ENCODE measurements at places on chromosomes 7 and 10. TPM values are rescaled to one million over a fixed set of nuclear protein-coding genes. Genes with fewer than 3 reads are reported as not detected.

- DNase-seq: no peak
These were observed 70.8 kb downstream of the CLIP2 start for GRCh38 chr7:74360008-74360407.

MRLN gene
- total RNA-seq: not detected

DNA sequence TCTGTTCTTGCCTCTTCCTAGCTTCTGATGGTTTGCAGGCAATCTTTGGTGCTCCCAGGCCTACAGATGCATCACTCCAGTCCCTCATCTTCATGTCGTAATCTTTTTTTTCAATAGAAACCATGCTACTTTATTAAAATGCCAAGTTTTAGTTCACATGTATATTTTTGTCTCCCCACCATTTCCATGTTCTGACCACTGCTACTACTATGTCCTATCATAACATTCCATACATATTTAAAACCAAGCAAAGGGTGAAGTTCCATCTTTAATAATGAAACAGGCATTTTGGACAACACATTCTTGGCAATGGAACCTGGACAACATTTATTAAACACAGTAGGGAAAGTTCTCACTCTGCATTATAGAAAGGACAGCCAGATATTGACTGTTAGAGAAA lies 58.8 kb downstream of the ZNF518A start:
- no peak for DNase-seq

MOGAT3 gene
- total RNA-seq: not detected

GRCh38 chr10:50740293-50740648 lies 535 bp downstream of the ASAH2B start:
- peak; percentile 6 for DNase-seq

GRCh38 chr7:134777470-134777869 lies 2.0 kb upstream of the CALD1 start:
- DNase-seq: no peak

DNA sequence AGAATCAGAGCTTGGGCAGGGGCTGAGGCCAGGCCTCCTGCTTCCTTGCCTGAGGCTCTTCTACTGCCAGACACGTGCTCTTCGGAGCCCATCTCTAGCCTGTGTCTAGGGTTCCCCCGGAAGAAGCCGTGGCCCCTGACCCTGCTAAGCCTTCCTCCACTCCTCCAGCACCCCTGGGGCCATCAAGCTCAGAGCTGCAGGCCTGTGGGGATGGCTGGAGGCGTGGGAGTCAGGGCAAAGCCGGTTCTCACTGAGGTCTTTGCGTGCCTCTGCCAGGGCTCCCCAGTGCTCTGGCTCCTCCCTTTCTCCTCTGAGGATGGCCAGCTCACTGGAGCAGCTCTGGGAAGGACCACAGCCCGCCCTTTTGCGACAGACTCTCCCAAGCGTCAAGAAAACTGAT lies 34.4 kb downstream of the GHRHR start:
- no peak for DNase-seq

DNA sequence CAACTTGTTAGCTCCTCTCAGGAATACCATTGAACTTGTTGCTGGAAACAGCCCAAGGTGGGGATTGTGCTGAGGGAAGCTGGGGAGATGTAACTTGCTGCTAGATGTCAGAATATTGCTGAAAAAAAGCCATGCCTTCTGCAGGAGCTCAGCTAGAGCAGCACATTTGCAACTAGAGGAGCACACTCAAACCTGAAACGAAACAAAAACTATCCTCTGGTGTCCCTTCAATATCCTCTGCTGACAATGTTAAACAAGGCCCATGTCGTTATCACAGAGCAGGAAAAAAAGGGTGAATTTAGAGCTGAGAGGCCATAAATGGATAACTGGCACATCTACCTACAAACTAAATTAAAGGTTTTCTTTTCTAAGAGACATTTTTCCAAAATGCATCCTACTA lies 53.7 kb upstream of the MACC1 start:
- DNase-seq: no peak

- DNase-seq: no peak
These were observed 3.7 kb upstream of the PRKAR1B start for GRCh38 chr7:730501-731439.

DNA sequence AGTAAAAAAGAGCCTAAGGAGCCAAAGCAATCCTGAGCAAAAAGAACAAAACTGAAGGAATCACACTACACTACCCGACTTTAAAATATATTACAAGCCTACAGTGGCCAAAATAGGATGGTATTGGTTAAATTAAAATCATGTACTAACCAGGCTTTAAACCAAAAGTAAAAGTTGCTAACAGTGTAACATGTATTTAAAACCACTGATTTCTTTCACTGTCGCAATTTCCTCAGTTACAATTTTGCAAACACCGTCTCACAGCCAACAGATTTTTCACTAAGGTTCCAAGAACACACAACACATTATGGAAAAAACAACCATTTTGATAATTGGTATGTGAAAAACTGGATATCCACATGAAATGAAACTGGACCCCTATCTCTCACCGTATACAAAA lies 74.0 kb downstream of the JMJD1C start:
- DNase-seq: no peak

DNA sequence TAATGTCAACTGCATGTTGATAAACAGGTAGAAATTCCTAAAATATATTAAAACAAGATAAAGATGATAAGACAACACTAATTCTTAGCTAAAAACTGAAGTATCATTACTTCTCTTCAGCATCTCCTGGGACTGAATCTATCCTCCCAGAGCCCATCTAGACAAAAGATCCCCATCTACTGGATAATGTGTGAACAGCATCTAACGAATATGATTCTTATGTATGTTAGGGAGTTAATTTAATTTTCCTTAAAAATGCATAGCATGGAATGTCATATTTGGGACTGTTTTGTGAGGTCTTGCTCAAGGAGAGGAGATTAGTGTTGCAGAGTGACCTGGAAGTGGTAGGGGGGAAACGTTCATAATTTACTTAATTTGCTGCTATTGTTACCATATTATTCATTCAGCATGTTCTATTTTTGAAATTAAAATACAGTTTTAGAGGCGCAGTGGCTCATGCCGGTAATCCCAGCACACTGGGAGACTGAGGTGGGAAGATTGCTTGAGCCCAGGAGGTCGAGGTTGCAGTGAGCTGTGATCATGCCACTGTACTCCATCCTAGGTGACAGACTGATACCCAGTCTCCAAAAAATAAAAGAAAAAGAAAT lies 305.1 kb upstream of the CSTF2T start:
- peak; percentile 63 for DNase-seq

- DNase-seq: no peak
These were observed 157.2 kb downstream of the WNT2 start for GRCh38 chr7:117165656-117166055.

DNA sequence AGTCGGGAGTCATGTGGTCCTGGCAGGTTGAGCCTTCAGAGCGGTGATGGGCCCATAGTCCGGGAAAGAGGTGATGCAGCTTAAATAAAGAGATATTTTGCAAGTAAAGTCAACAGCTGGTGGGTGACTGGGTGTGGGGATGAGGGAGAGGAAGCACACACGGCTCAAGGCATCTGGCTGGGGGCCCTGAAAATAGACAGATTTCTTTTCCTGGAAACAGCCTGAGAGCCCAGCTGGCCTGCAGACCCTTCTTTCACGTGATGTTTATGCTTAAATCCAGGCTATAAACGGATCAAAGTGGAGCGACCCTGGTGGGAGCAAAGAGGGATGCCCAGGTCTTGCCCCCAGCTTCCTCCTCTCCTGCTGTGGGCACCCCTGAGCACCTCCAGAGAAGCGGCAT lies 149.1 kb downstream of the TEX36 start:
- no peak for DNase-seq

DNA sequence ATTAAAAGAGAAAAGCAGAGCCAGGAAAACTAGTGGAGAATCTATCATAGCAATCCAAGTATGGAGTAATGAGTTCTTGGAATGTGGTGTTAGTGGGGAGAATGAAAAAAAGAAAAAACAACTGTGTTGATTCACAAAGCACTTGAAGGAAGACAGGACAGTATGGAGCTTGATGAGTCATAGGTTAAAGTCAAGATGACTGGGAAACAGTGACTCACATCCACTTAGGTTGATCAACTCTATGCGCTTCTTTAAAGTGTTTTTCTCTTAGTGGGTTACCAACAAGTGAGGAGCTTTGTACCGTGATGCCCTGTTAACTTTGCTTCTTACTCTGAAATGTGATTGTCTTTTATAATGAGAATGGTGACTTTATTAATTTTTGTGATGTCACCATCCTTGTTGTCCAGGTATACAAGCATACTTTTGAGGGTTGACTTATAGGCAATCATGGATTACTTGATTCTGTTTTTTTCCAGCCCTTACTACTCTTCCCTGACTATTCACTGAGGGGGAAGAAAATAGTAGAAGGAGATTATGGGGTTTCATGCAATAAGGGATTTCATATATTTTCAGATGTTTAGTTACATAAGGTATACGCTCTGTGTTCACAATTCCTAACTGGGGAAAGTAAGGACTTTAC lies 32.1 kb upstream of the MDFIC start:
- no peak for DNase-seq

DNA sequence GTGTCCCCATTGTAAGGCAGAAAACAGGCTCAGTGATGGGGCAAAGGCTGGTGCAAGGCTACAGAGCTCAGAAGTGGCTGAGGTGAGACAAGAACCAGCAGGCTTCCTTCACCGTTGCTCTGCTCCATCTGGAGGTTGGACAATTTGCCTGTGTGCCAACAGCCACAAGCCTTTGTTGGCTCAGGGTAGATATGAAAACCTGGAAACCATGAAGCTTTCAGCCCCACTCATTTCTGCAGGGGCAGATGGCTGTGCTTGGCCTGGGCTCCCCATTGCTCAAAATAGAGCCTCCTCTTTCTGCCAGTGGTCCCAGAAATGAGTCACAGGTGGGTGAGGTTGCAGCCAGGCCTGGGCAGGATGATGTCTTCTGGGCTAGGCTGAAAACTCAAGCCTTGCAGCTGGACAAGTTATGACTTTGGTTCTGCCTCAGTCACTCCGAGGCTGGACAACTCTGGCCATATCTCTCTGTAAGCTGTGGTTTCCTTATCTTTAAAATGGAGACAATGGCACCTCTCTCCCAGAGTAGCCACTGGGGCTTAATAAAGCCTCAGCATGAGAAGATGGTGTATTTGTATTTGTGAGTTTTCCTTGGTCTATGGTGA lies 12.2 kb upstream of the ZNF273 start:
- no peak for DNase-seq

TRIM73 gene
- 4.4 TPM for total RNA-seq

ANKRD30A gene
- total RNA-seq: not detected

DNA sequence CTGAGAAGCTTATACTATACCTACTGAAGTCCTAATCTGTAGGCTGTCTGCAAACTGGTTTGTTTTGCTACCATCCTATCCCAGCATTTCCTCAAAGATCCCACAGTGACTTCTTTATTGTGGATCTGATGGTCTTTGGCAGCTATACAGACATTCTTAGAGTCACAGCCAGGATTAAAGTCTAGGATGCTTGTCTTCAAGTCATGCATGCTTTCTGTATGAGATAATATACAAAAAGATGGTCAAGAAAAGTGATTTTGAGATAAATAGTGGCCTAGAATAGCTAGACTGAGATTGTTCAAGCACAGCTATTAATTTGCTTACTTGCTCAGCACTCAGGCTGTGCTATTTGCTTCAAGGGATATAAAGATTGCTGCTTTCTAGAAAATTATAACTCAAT lies 454.4 kb downstream of the AUTS2 start:
- no peak for DNase-seq

GRCh38 chr10:78762086-78762630 lies 306.6 kb upstream of the ZMIZ1 start:
- no peak for DNase-seq

ANK3 gene
- 54.1 TPM for total RNA-seq

GRCh38 chr7:34807548-34808340 lies 149.7 kb downstream of the NPSR1 start:
- DNase-seq: no peak

DNA sequence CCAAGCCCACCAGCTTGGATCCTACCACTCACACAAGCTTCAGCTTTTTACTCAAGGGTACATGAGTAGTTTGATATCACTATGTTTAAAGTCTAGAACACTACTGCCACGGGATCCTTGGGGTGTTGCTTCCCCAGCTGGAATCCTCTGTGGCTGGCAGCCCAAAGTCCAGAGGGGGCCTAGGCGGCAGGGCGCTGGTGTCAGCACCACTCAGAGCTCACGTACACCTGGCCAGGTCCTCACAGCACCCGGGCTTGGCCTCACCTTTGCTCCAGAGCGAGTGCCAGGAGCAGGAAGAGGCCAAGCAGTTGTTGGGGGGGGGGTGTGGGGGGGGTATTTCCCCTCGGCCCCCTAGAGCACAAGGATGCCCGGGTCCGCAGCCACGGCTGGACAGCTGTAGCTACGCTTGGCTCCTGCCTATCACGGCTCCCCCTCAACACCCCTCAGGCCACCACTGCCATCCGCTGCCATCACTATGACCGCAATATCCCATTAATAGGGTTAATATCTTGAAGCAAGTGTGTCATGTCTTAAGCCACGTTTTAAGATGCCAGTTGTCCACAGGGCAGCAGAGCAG lies 17.0 kb downstream of the ZDHHC6 start:
- no peak for DNase-seq

DNA sequence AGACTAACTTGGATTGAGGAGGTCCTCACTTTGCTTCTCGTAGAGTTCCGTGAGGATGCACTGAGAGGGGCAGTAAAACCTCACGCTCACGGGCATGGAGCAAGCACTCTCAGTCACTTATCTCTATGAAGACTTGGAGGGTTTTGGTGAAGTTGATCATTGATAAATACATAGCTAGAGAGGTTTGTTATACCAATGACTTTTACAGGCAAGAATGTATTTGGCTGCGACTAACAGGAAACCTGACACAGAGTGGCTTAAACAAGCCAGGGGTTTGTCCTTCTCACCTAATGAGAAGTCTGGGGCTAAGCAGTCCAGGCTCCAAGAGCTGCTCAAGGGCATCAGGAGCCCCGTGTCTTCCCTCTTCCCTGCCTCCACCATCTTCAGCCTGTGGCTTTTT lies 6.1 kb downstream of the BICC1 start:
- DNase-seq: no peak

DNA sequence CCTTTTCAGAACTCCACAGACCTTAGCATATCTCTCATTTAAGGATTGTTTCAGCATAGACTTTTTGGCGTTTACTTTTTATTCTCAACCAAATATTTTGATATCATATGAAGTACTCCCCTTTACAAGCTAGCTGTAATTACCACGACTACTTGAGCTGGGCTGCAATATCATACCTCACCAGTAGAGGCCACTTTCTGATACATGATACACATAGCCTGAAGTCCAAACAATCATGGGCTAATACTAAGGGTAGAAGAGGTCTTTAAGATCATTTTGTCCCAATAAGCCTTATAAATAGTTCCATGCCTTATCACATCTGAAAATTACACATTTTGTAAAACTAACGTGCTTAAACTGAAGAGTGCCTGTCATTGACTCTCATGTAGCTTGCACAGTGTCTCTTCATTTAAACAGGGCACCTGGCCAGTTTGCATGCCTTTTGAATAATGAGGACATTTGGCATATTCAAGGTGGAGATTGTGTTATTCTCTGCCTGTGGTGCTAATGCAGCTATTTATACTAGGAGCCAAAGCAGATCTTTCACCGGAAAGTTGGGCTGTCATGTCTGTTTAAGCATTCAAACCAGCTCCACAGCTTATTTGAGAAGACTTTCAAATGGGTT lies 403.7 kb upstream of the ZMIZ1 start:
- DNase-seq: no peak

GRCh38 chr10:71354776-71355175 lies 35.7 kb downstream of the SLC29A3 start:
- no peak for DNase-seq

SKAP2 gene
- total RNA-seq: 6.3 TPM

All from neural progenitor cell (in vitro differentiated cells).